ENCODE measurements at places on chromosomes 1 and 21.

GRCh38 chr21:46160907-46161632 lies 5.7 kb upstream of the FTCD start:
- no peak for DNase-seq

DNA sequence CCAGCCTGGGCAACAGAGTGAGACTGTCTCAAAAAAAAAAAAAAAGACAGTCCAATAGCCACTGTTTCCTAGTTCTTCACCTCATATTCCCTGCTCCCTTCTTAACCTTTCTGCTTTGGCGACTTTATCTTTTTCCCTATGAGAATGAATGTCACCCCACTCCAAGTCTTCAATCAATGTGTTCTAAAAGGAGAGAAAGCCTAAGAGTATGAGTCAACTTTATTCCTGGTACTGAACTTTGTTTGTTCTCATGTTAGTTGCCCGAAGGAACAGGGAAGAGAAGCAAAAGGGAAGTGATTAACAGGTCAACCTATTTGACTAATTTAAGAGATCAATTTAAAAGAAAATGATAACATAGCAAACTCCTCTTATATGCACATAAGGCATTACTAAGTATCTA lies 39.9 kb upstream of the SLC16A1 start:
- DNase-seq = no peak

DNA sequence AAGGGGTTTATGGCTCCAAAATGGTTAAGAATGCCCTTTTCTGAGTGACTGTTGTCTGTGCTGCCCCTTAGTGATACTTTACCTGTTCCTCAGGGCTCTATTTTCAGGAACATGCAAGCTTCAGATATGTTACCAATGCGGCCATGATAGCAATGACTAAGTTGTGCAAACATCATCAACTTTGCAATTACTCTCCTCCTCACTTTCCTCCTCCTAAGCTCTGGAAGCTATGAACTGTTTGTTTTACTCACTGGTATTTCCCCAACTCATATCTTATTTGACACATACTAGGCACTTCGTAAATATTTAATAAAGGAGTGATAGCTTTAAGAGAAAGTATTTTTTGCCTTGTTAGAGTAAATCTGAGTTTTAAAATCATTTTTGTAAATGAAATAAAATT lies 53.8 kb downstream of the RWDD3 start:
- DNase-seq = no peak

DNA sequence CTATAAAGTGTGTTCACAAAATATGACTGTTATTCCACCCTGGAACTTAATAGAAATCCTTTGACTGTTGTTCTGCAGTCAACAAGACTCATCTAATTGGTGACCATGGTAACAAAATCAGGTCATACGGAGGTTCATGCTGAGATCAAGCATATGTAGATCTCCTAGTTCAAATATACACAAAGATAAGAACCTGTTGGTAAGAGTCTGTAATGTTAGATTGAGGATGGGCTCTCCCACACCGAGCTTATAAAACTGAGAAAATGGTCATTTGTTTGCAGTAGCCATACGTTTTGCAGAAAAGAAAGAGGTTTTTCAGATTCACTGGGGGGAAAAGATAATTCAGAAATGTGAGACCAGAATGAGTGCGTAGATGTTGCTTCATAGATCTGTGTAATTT lies 468.1 kb downstream of the RPS6KC1 start:
- DNase-seq = no peak

DNA sequence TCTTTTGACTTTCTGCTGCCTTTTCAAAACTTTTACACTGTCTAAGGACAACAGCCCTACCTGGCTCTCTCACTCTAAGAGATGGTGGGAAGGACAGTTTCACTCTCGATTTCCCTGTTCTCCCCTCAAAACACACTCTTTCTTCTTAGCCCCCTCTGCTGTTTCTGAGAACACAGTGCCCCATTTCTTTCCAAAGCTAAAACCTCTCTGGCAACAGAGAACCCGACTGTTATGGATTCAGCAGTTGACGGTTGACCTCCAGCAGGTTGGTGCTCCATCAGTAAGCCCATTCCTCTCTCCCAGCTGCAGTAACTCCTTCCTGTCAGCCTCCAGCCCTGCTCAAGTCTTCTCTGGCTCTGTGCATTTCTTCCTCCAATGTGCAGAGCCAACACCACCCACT lies 88.2 kb upstream of the ABCD3 start:
- DNase-seq = no peak

- DNase-seq = no peak
Observed at GRCh38 chr21:15222707-15223106, 157.9 kb upstream of the NRIP1 start.

DNA sequence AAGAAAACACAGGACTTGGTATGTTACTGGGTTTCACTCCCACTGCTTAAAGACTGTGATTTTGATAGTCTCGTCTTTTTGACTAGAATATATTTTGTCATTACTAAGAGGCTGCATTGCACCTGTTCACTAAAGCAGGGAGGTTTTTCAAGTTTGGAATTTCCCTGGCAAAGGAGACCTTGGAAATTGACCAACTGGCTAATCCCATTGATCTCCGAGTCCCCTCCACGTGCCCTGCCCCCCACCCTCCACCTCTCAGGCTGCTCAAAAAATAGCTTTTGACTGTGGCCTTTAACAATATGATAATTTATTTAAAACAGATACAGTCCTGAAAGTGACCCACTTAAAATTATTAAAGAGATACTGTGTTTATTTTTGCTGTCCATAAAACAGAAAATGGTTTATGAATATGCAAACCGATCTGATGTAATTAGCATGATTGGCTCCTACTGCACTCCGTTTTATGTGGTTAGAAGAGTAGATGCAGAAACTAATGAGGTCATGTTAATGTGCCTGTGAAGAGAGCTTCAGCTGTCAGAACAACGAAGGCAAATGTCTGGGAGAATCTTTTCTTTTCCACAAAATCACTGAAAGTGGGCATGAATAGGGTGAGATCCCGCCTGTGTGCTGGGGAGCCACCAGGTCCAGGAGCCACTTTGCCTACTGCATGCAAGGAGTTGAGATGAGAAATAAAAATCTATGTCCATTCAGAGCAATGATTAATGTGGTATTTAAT lies 361.5 kb downstream of the RRAGC start:
- DNase-seq = no peak

GRCh38 chr1:98086156-98086555 lies 165.3 kb upstream of the DPYD start:
- no peak for DNase-seq

DNA sequence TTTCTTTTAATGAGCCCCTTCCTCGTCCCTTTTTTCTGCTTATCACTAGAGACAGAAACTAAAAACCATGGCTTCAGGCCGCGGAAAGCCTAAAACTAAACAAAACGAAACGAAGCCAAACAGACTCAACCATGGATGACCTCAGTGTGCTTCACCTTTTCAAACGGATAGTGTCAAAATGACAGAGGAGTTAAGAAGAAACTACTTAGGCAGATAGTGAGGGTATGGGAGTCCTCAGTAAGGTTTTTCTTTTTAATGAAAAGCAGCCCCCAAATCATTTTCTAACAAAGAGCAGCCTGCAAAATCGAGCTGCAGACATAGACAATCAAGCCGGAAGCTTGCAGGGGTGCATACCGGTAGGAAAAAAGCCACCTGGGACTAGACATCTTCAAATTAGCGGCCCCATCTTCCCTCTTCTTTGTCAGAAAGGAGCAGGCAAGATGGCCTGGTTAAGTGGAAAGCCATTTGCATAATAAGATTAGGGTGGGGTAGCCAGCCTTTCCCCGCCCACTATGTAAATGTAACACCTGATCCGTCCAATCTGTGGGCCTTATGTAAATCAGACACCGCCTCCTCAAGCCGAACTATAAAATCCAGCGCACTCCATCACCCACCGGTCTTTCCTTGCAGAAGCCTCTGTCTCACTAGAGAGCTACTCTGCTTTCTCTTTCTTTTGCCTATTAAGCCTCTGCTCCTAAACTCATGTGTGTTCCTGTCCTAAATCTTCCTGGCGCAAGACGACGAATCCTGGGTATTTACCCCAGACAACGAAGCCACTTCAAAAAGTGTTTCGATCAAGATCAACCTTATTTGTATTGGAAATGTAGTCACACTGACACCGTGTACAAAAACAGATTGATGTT lies 6.2 kb upstream of the ERO1B start:
- DNase-seq = no peak

DNA sequence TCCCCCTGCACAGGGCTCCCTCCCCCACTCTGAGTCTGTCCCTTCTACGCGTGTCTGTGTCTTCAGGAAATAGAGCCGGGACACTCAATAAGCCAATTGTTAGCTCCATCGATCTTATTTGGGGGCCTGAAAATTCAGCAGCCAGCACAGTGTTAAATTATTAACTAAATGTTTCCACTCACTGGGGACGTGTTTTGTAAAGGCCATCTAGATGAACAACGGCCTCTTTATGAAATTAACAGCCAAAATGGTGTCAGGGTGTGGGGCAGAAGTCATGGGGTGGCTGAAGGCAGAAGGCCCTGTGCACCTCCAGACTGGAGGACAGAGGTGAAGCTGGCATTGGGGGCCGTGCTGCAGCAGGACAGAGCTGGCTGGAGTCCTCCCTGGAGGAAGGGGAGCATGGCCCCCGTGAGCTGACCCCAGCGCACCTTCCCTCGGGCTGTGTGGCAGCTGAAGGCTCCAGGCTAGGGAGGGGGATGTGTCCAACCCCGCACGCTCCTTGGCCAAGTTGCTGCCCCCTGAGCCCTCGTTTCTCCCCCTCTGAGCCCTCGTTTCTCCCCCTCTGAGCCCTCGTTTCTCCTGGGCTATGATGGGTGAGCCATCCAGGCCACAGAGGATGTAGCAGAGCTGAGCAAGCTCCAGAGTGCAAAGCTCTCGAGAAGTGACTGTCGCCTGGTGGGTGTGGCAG lies 113.8 kb upstream of the ARHGEF16 start:
- no peak for DNase-seq

- no peak for DNase-seq
Observed at GRCh38 chr1:201883786-201884185, 4.9 kb upstream of the SHISA4 start.

DNA sequence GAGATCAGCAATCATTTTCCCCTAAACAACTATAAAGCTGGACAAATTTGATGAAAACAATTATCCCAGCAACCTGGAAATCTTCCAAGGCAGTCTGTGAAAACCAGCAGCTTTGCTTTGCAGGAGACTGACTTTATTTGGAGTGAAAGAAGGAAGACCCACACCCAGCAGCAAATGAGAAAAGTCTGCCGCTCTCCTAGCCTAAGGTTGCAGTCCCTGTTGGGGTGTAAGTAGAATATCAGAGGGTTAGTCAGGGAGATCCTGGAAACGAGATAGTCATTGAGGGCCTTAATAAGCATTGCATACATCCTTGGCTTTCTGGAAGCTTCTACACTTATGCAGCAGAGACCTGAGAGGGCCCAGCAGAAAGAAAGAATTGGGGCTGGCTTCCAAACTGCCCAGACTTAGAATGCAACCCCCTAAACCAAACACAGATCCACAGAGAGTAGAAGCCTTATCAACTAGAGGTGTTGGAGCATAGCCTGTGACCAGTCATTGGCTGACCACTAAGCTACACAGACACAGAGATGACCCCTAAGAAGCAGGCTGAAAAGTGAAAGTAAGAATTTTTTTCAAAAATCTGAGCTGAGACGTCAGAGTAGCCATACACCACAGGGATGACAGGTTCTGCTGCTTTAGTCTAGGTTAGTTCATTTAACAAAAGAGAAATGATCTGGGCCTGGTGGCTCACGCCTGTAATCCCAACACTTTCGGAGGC lies 98.3 kb downstream of the LYPLAL1 start:
- no peak for DNase-seq

DNA sequence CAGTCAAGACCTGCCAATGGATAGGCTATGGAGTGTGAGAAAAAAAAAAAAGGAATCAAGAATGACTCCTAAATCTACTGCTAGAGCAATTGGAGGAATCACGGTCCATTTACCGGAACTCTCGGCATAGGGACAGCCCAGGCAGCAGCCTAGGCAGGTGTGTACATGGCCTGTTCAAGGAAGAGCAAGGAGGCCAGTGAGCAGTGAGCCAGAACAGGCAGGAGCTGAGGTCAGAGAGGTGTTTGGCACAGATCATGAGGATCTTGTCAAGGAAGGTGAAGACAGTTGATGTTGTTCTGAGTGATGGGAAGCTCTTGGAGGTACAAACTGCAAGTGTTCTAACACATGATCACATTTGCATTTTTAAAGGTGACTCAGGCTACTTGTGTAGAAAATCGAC lies 40.6 kb upstream of the HHAT start:
- DNase-seq = no peak

DNA sequence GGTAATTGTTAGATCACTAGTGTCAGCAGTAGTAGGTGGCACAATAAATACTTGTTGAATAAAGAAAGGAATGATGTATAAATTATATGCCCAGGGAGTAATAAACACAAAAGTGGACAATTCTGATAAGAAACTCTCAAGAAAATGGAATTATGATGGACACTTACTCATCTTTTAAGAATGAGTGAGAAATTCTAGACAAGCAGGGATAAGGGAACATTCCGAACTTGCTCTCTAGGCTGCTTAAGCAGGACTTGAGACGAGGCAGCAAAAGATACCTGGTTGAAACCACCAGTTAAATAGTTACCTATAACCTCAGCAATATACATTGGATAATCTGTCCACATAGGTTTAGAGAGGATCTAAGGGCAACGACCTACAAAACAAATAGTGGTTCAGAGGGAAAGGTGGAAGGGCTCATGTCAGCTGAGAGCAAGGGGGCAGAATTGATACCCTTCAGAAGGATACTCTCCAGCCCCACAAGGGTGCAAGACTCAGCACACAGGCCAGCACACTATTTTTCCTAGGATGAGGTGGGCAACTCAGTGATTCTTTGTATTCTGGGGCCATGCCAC lies 46.3 kb downstream of the XCL2 start:
- no peak for DNase-seq

- no peak for DNase-seq
Observed at GRCh38 chr1:20666804-20667203, 5.6 kb upstream of the DDOST start.

- no peak for DNase-seq
Observed at GRCh38 chr1:11309385-11309784, 36.4 kb downstream of the UBIAD1 start.

DNA sequence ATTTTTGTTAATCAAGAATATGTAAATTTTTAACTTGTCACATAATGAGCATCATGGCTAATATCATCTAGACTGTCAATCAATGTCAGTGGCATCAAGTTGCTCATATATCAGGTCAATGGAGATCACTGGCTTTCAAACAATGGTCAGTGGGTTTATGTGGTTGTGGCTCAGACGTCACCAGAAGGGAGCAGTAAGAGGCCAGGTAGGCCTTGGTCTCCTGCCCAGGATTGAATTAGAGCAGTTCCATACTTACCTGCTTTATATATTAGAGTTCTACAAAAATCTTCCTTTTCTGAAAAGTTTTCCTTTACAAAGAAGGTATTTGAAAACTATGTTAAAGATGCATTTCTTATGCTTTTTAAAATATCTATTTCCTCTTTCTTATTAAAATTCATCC lies 206.3 kb upstream of the B3GALT2 start:
- DNase-seq = no peak

- no peak for DNase-seq
Observed at GRCh38 chr1:93616996-93617669, 64.5 kb downstream of the BCAR3 start.

DNA sequence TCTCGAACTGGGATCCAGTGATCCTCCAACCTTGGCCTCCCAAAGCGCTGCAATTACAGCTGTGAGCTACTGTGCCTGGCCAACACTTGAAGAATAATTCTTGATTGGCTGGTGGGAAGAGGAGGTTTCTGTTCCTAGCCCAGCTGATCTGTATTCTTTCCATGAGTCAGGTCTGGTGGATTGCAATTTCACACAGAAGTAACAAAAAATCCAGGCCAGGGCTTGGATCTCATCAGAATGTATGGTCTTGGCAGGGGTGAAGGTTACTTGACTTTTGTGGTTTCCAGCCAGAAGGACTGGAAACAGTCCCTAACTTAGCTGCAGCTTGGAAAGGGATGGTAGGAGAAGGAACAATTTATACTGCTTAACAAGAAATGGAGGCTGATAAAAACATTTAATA lies 5.1 kb upstream of the HP1BP3 start:
- DNase-seq = no peak

- DNase-seq = no peak
Observed at GRCh38 chr1:116997636-116998035, 3.9 kb upstream of the CD101 start.
